ENCODE measurements at places on chromosomes 4 and X. TPM values are rescaled to one million over a fixed set of nuclear protein-coding genes. Genes with fewer than 3 reads are reported as not detected.

GRCh38 chr4:55973650-55974049 is 24.9 kb downstream of the CEP135 start:
- no peak for DNase-seq
- H3K4me3 ChIP-seq, result no peak overlapping the region
- H3K27ac ChIP-seq, result no peak overlapping the region
- no peaks in the 10 kb centered on the region for H3K27me3 ChIP-seq
- H3K36me3 ChIP-seq, result peaks cover 35% of the 10 kb centered on the region
- H3K4me1 ChIP-seq, result no peaks in the 10 kb centered on the region

NXF2B gene
- not detected for total RNA-seq

PRDM8 gene
- 18.9 TPM for total RNA-seq

RXFP1 gene
- not detected for total RNA-seq

DNA sequence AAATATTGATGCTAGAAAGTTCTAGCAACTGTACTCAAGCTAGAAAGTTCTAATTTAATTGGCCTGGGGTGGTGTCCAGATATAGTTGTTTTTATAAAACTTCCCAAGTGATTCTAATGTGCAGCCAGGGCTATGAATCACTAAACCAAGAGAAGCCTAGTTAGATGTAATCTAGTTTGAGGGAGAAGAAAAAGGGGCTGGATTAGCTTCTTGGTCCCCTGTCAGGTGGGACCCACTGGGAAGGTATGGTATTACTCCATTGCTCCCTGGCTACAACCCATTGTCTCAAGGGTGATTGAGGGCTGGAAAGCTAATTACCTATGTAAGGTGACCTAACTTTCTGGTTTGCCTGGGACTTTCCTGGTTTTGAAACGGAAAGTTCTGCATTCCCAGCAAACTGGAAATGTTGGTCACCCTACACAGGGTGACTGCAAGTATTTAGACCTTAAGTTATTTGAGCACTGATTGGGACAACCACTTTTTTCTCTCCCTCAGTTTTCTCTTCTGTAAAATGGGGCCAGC is 23.9 kb upstream of the MSN start:
- DNase-seq, result no peak
- H3K27ac ChIP-seq, result no peak overlapping the region
- no peaks in the 10 kb centered on the region for H3K27me3 ChIP-seq
- H3K36me3 ChIP-seq, result no peaks in the 10 kb centered on the region

GRCh38 chr4:144740316-144740715 is 94.4 kb downstream of the HHIP start:
- no peaks in the 10 kb centered on the region for H3K27me3 ChIP-seq
- no peak for DNase-seq
- H3K27ac ChIP-seq, result no peak overlapping the region
- H3K4me3 ChIP-seq, result no peak overlapping the region
- H3K36me3 ChIP-seq, result no peaks in the 10 kb centered on the region

DNA sequence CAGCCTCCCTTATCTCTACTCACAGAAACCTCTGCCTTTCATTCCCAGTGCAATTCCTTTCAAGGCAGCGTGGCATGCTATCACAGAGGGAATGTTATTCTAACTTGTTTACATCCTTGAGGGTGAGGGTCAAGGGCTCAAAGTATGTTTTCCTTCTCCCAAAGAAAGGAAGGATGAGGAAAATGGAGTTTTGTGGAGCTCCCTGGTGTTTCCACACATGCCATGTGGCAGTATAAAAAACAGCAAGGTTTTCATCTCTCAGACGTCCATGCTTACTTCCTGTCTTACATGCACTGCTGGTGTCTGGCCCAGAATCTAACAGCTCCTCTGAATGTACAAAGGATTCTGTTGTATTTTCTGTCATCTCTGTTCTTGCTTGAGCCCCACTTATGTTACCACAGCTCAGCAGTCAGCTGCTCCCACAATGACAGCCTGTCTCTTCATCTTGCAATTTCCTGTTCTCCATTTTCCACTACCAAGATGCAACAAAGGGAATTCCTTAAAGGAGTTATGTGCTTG is 128.0 kb downstream of the SNCA start:
- peaks cover 10% of the 10 kb centered on the region for H3K27me3 ChIP-seq
- DNase-seq, result no peak
- no peaks in the 10 kb centered on the region for H3K4me1 ChIP-seq

HMGB3 gene
- total RNA-seq, result 54.7 TPM

DNA sequence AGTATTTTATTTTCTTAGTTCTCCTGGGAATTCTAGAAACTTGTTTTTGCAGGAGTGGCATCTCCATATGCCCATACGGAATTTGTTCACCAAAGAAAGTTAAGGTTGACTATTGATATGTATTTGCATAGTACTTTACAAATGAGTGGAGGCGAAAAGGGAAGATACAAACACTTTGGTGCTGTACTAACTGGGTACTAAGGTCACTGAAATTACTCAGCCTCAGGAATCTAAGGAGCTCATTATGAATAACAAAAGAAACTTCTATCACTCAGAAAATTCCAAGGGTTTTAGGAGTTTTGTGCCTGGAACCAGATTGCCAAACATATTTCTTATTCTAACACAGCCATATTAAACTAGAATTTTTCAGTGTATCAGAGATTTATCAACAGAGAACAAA is 27.4 kb upstream of the TMPRSS11B start:
- peaks cover 7% of the 10 kb centered on the region for H3K4me1 ChIP-seq
- H3K4me3 ChIP-seq, result no peak overlapping the region
- no peak overlapping the region for H3K27ac ChIP-seq
- no peak for DNase-seq
- H3K27me3 ChIP-seq, result peaks cover 10% of the 10 kb centered on the region

DNA sequence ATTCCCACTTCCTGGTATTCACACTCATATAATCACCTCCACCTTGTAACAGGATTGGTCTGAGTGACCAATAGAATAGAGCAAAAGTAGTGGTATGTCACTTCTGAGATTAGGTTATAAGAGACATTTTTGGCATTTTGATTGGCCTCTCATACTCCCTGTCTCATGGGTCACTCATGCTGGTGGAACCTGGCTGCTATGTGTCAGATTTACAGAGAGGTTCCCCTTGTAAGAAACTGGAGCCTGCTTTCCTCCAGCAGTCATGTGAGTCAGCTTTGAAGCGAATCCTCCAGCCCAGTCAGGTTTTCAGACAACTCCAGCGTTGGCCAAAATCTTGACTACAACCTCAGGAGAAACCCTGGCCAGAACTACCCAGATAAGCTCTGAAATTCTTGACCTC is 2.6 kb upstream of the OTUD4 start:
- peaks cover 12% of the 10 kb centered on the region for H3K4me1 ChIP-seq
- H3K4me3 ChIP-seq, result no peak overlapping the region
- peaks cover 2% of the 10 kb centered on the region for H3K27me3 ChIP-seq
- H3K27ac ChIP-seq, result no peak overlapping the region
- DNase-seq, result no peak

DNA sequence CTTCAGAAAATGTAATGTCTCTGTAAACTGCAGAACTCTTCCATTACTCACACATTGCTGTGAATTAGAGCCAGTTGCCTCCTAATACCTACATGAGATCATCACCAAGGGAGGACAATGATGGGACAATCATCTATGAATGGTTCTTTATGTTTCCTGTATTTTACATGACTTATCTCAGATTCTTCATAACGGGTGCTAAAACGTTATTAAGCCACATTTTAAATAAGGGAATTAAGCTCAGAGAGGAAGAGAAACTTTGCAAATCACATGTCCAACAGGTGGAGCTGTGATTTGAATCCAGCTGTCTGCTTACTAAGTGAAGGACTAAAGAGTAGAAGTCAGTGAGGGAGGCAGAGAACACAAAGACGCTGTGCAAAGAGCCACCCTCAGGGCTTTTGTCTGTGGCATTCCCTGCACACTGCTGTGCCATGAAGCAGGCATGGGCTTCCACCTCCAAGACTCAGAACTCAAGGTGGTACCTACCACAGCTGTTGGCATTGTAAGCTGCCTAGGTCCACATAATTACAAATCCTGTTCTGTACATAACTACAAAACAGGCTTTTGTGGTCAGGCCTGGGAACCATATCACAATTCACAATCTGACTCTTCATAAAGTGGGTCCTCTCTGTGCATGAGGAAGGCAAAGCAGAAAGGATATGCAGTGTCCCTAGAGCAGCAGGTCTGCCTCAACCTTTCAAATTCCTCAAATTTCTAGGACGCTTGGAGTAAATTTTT is 12.8 kb downstream of the TBC1D9 start:
- no peak overlapping the region for H3K27ac ChIP-seq
- H3K4me1 ChIP-seq, result no peaks in the 10 kb centered on the region
- no peaks in the 10 kb centered on the region for H3K36me3 ChIP-seq
- H3K4me3 ChIP-seq, result no peak overlapping the region
- DNase-seq, result no peak

All from activated CD4-positive, alpha-beta memory T cell treated with anti-CD3 and anti-CD28 coated beads, Interleukin-2, amount 10 ng/mL, durations not matched to agents 7 days and 5 days (primary cell).